Peyer's patch (tissue), 4 donors: ENCODE measurements at places on chromosomes 13 and 19. TPM values are rescaled to one million over a fixed set of nuclear protein-coding genes. Genes with fewer than 3 reads are reported as not detected.

DNA sequence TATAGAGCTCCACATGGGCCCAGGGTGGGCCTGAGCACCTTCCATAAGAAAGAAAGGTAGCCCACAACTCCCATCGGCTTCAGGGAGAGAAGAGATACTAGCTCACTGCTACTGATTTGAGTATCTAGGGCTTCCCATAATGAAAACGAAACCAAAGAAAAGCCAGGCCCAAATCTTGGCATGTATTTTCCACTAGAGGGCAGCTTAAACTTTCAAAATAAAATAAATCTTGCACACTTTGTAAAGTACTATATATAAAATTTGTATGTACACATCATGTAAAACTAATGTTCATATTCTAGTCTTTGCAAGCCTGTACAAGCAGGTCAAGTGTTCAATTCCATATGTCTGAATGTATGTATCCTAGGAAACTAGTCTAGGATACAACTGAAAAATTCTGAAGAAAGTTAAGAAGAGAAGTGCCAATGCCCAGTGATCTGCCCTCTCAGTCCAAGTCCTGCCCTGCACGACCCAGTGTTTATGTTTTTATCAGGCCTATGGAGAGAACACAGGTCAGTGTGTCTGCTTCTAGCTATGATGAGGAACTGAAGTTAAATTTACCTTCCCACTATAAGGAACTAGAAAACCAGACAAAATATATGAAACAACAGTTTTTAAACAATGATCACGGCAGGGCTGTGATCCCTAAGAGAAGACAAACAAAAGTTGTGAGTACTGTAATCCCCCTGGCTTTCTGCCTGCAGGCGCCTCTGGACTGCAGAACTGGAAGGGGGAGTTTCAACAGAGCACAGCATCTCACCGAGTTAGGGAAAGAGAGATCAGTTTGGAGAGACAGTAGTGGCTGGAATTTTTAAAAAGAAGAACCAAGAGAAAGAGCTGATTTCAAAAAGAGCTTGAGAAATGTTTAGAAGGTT lies 475.7 kb downstream of the UQCRFS1 start:
- DNase-seq: no peak

- DNase-seq: no peak
These were observed 12.2 kb upstream of the TTYH1 start for GRCh38 chr19:54403054-54403453.

DNA sequence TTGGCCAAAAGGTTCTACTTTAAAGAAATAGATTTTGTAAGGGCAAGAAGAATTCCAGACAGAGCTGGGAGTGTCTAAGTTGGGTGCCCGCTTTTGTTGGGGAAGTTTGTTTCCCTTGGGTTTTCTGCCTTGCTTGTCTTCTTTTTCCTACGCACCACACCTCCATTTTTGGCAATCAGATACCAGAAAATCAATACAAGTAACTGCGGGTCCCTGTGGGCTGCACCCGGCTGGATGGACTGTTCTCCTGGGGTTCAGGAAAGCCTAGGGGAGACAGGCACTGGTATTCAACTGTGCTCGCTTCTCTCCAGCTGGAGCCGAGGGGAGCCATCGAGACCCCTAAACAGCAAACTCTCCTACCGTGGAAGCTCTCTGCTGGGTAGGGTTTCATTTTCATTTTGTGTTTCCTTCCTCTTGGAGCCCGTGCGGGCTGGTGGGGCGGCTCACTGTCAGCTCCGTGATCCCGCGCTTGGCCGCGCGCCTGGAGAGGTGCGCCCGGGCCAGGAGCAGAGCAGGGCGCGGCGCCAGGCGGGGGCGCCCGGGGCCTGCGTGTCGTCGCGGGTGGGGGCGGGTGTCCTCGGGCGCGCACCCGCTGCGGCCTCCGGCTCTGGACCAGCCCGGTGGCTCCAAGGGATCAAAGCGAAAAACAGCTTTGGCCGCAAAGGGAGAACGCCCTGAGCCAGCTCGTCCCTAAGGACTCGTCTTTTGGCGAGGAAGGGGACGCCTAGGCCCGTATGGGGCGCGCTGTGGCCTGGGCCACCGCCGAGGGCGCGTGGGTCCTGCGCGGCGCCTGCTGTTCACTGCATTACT lies 347.2 kb downstream of the ZNF536 start:
- no peak for DNase-seq

- DNase-seq: no peak
These were observed 68.8 kb upstream of the TSHZ3 start for GRCh38 chr19:31418055-31418454.

- DNase-seq: no peak
These were observed 10.8 kb downstream of the GPR183 start for GRCh38 chr13:99296398-99296797.

Gene SRRM5
- 1.2 TPM for total RNA-seq

Gene AZU1
- not detected for total RNA-seq

Gene TMEM150B
- 168 TPM for total RNA-seq

Gene CRB3
- 216 TPM for total RNA-seq

Gene C5AR1
- total RNA-seq: not detected
